ENCODE measurements at places on chromosomes 6 and 20.

- no peak for DNase-seq
Measured at GRCh38 chr20:44642203-44643153, 9.0 kb downstream of the ADA start.

DNA sequence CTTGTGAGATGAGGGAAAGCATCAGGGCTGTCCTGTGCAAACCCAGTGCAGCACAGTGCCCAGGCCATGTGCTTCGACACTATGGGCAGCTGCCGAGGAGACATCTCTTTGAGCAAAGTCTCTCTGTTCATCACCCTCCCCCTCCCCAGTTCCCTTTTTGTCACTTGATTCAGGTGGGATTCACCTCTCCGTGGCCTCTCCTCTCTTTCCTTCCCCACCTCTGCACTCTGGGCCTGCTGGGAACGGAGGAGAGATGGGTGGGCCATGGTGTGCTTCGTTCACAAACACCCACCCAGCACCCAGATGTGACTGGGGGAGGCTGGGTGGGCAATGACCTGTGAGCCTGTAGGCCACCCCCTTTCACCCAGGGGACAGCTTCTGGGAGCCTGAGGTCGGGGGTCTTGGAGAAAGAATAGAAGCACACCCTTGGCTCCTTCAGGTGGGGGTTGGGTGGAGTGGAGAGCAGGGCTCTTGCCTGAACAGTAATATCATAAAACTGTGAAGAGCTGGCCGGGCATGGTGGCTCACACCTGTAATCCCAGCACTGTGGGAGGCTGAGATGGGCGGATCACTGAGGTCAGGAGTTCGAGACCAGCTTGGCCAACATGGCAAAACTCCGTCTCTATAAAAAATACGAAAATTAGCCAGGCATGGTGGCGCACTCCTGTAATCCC lies 33.5 kb upstream of the DLGAP4 start:
- no peak for DNase-seq

- DNase-seq: no peak
Measured at GRCh38 chr6:159106627-159107241, 61.9 kb upstream of the TAGAP start.

- no peak for DNase-seq
Measured at GRCh38 chr20:44015733-44016103, 101.1 kb downstream of the TOX2 start.

DNA sequence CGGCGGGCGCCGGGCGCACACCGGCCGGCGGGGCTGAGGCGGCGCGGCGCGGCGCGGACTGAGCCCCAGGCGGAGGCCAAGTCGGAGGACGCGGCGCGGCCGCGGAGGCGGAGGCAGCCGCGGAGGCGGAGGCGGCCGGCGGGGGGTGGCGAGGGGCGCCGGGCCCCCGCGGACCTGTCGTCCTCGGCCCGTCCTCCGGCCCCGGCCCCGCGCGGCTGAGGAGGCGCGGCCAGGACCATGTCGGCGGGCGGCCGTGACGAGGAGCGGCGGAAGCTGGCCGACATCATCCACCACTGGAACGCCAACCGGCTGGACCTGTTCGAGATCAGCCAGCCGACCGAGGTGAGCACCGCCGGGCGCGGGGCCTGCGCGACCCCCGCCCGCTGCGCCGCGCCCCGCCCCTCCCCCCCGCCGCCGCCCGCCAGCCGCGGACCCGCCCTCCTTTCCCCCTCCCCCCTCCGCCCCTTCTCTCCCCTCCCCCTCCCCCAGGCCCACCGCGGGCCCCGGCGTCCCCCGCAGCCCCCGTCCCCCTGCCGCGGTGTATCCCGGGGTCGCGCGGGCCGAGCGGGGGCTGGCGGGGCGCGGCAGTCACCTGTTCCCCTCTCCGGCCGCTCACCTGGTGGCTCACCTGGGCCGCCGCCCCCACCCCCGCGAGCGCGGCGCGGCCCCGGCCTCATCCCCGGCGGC lies at the start of gene AFDN:
AFDN (plus strand) TSS at position 16 of the 687 bp plus-strand sequence; CDS start at position 238, 222 bp downstream.
- no peak for DNase-seq

DNA sequence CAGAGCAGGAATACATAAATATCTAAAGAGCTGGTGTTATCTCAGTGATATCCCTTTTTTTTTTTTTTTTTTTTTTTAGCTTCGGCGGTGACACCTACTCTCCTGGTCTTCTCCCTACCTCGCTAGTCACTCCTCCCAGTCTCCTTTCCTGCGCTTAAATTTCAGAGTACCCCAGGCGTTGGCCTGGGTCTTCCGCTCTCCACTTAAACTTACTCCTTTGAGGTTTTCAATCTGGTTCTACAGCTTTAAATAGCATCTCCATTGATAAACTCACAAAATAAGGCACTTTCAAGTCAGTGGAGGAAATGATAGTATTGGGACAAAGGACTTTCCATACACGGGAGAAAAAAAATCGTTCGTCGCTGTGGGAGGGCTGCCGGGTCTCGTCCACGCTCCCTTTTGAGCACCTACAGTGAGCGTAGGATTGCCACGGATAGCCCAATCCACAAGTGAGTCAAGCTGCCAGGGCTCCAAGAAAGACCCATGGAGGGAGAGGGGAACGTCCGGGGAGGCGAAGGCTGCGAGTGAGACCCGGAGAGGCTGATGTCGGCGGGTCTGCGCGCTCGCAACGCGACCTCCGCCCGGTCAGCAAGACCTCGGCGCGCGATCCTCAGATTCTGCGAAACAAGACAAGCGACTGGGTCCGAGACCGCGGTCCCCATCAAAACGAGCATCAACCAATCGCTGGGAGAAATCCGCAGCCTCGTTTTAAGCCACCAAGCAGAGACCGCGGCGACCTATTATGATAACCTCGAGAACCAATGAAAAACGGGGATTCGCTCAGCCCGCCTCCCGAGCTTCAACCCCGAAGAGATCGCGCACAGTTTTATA lies 672 bp upstream of the SRSF6 start:
- peak; percentile 96 for DNase-seq

DNA sequence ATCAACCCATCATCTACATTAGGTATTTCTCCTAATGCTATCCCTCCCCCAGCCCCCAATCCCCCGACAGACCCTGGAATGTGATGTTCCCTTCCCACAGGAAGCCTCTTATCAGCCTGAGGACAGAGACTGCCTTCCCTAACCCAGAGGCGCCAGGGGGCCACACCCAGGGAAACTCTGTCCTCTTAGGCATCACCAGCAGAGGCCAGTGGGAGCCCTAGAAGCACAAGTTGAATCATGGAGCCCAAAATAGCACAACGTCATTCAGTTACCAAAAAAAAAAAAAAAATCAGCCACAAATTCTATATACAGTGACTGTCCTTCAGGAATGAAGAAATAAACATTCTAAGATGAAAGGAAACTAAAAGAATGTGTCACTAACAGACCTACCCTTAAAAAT lies 625.7 kb downstream of the TFAP2A start:
- no peak for DNase-seq

DNA sequence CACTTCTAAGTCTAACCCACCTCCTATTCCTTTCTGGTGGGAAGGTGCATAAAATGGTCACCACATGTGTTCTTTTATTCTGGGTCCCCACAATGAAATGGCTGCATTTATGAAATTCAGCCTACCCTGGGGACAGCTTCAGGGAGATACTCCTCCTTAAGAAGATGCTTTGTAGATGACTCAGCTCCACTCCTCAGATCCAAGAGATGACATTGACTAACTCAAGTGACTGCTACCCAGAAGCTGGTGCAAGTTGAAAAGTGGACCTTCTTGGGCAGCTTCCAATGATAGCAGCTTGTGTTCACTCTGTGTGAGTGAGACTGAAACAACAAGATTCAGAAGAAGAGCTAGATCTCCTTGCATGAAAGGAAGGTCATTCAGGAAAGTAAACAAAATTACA lies 113.4 kb downstream of the SCP2D1 start:
- DNase-seq: no peak

DNA sequence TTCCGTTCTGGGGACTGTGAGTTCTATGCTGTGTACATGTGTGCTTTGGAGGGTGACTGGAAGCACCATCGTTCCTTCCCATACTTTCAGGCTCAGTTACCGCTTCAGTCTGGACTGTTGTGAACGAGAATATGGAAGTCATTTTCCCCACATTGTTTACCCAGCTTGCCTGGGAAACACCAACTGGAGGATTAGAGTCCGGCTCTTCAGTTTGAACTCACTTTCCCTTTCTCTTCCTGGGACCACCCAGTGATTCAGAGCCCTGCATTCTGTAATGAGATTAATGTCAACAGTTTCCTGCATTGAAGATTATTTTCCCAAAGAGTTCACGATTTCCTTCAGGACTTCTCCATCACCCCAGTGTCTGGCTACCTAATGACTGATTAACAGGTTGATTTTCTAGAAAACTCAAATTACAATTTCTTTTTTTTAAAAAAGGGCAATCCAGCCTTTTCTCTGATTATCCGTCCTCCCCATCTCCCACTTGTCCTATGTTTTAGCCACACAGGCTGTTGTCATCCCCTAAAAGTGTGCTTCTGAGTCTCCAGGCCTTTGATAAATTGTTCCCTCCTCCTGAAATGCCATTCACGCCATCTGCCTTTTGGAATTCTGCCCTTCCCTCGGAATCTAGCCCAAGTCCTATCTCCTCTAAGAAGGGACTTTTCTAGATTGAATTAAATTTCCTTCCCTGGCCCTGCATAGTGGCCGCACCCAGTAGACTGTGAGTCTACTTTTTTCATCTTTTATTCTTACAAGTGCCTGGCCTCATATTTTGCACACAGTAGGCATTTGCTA lies 3.3 kb upstream of the TAGAP start:
- DNase-seq: peak; percentile 34

GRCh38 chr6:47179286-47179685 lies 130.4 kb downstream of the TNFRSF21 start:
- DNase-seq: no peak

GRCh38 chr6:128199461-128199860 lies 298.6 kb upstream of the THEMIS start:
- no peak for DNase-seq

DNA sequence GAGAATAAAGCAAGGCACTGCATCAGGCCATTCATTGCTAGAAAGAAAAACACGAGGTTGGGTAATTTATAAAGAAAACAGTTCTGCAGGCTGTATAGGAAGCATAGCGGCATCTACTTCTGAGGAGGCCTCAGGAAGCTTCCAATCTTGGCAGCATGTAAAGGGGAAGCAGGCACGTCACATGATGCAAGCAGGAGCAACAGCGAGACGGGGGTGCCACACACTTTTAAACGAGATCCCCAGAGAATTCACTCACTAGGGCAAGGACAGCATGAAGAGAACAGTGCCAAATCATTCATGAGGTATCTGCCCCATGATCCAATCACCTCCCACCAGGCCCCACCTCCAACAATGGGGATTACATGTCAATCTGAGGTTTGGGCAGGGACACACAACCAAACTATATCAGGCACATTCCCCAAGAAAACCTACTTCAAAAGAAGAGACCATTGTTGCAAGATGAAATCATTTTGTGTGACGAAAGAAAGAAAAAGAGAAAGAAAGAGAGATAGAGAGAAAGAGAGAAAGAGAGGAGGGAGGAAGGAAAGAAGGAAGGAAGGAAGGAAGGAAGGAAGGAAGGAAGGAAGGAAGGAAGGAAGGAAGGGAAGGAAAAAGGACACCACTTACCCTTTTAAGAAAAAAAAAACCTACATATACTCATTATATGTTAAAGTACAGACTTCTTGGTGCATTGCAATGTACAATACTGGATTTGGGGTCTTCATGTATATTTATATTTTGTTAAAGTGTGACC lies 95.9 kb upstream of the PLEKHG1 start:
- no peak for DNase-seq

GRCh38 chr20:62320581-62321354 lies 18.0 kb downstream of the ADRM1 start:
- DNase-seq: no peak

GRCh38 chr20:4613184-4613583 lies 108.5 kb upstream of the PRND start:
- DNase-seq: no peak

DNA sequence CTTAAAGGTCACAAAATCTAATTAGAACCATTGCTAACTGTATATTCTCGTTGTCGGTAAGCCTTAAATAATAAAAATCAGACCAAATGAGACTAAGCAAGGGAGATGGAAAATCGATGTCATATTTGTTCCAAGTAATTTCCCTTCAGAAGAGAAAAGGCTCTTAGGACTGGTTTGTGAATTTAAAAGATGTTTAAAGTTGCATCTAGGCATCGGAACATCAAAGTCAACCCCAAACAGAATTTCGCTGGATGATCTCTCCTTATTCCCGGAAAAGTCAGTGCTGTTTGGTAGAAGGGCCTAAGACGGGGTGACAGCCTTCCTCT lies 63.8 kb downstream of the NPEPL1 start:
- no peak for DNase-seq

GRCh38 chr20:25858495-25859425 lies 162.1 kb upstream of the ZNF337 start:
- DNase-seq: no peak

DNA sequence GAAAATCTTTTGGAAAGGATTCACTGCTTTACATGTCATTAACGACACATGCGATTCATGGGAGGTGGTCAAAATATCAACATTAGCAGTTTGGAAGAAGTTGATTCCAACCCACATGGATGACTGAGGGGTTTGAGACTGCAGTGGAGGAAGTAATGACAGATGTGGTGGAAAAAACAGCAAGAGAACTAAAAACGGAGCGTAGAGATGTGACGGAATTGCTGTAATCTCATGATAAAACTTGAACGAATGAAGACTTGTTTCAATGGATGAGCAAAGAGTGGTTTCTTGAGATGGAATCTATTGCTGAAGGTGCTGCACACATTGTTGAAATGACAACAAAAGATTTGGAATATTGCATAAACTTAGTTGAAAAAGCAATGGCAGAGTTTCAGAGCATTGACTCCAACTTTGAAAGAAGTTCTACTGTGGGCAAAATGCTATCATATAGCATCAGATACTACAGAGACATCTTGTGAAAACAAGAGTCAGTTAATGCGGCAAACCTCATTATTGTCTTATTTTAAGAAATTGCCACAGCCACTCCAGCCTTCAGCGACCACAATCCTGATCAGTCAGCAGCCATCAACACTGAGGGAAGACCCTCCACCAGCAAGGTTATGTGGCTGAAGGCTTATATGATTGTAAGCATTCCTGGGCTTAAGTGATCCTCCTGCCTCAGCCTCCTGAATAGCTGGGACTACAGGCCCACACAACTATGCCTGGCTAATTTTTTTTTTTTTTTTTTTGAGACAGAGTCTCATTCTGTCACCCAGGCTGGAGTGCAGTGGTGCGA lies 19.2 kb downstream of the SRSF3 start:
- no peak for DNase-seq

- no peak for DNase-seq
Measured at GRCh38 chr20:24727795-24728194, 221.3 kb upstream of the CST7 start.

- DNase-seq: no peak
Measured at GRCh38 chr6:128519931-128520435, 416 bp downstream of the PTPRK start.

Data from vagina (tissue), 2 donors.